Central memory CD8-positive, alpha-beta T cell (primary cell): ENCODE measurements at places on chromosomes 7 and 10.

- H3K27ac ChIP-seq, result no peak overlapping the region
- no peaks in the 10 kb centered on the region for H3K36me3 ChIP-seq
- H3K27me3 ChIP-seq, result no peaks in the 10 kb centered on the region
- DNase-seq, result no peak
- no peak overlapping the region for H3K4me3 ChIP-seq
- H3K4me1 ChIP-seq, result no peaks in the 10 kb centered on the region
Measured at GRCh38 chr10:126783806-126784557, 113.5 kb upstream of the C10orf90 start.

DNA sequence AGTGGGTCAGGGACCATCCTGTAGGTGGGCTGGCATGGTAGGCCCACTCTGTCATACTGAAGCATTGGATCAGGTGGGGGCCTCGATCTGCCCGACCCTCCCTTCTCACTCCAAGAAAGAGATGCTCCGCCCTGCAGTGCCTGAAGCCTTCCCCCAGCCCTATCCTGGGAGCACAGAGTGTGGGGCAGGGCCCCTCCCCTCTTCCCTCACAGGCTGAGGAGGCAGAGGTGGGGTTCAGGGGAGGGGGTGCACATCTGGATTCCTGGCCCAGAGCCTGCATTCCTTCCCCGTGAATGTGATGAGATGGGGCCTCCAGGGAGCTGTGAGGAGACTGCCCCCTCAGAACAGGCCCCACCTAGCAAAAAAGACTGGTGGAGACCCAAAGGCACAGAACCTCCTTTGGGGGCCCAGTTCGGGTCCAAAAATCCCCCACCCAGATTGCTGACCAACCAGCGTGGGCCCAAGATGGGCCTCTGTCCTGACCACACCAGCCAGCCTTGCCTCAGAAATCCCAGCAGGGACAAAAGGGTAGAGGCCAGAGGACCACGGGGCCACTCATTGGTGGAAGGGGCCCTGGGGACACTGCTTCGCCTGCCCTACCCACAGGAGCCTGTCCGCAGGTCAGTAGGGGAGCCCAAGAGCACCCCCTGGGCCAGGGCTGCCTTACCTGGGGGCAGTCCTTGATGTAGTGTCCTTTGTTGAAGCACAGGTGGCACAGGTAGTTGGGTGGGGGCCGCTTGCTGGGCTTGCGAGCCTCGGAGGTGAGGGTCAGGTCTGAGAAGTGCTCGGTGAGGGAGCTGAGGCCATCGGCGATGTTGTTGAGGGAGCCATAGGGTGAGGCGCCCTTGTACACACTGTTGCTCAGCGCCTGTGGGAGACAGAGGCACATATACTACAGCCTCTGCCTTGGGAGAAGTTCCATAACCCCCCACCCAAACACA, 13.3 kb downstream of the ZCCHC24 start:
- no peak overlapping the region for H3K4me3 ChIP-seq
- H3K4me1 ChIP-seq, result peaks cover 8% of the 10 kb centered on the region
- no peaks in the 10 kb centered on the region for H3K27me3 ChIP-seq
- no peaks in the 10 kb centered on the region for H3K36me3 ChIP-seq

- no peaks in the 10 kb centered on the region for H3K36me3 ChIP-seq
- H3K27me3 ChIP-seq, result peaks cover 22% of the 10 kb centered on the region
- DNase-seq, result no peak
Measured at GRCh38 chr7:22468609-22469008, 31.4 kb downstream of the STEAP1B start.

- peaks cover 16% of the 10 kb centered on the region for H3K27me3 ChIP-seq
- no peak overlapping the region for H3K4me3 ChIP-seq
- DNase-seq, result no peak
Measured at GRCh38 chr10:43922335-43923280, 273.9 kb upstream of the ZNF32 start.

DNA sequence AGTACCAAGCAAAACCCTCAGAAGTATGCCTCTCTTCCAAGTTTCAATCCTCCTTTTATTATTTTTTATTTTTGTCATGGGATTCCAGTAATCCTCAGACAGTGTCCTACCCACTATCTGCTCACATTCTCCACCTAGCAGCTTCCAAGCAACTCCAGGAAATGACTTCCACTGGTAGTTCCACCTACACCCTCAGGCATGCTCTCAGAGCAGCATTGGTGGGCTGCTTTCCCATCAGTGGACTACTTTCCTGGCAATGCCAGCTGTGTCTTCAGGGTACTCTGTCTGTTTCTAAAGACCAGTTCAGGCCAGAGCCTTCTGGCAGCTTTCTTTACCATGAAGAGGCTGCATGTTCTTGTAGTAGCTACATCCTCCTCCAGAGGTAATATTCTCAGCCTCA, 244.0 kb downstream of the HGF start:
- no peaks in the 10 kb centered on the region for H3K4me1 ChIP-seq
- no peaks in the 10 kb centered on the region for H3K36me3 ChIP-seq
- no peak overlapping the region for H3K27ac ChIP-seq
- no peak for DNase-seq

DNA sequence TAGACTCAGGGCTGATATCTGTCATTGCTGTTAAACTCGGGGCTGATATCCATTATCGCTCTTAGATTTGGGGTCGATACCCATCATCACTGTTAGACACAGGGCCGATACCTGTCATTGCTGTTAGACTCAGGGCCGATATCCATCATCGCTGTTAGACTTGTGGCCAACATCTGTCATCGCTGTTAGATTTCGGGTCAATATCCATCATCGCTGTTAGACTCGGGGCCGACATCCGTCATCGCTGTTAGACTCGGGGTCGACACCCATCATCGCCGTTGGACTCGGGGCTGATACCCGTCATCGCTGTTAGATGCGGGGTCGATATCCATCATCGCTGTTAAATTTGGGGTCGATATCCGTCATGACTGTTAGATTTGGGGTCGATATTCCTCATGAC, 54.8 kb downstream of the BEND7 start:
- no peak for DNase-seq
- H3K27ac ChIP-seq, result no peak overlapping the region
